ENCODE measurements at places on chromosomes 2 and 18. TPM values are rescaled to one million over a fixed set of nuclear protein-coding genes. Genes with fewer than 3 reads are reported as not detected.

GRCh38 chr2:67841711-67842110 is 221.1 kb downstream of the C1D start:
- no peak for DNase-seq

- no peak for DNase-seq
Measured at GRCh38 chr2:30871440-30871839, 64.2 kb upstream of the CAPN13 start.

DNA sequence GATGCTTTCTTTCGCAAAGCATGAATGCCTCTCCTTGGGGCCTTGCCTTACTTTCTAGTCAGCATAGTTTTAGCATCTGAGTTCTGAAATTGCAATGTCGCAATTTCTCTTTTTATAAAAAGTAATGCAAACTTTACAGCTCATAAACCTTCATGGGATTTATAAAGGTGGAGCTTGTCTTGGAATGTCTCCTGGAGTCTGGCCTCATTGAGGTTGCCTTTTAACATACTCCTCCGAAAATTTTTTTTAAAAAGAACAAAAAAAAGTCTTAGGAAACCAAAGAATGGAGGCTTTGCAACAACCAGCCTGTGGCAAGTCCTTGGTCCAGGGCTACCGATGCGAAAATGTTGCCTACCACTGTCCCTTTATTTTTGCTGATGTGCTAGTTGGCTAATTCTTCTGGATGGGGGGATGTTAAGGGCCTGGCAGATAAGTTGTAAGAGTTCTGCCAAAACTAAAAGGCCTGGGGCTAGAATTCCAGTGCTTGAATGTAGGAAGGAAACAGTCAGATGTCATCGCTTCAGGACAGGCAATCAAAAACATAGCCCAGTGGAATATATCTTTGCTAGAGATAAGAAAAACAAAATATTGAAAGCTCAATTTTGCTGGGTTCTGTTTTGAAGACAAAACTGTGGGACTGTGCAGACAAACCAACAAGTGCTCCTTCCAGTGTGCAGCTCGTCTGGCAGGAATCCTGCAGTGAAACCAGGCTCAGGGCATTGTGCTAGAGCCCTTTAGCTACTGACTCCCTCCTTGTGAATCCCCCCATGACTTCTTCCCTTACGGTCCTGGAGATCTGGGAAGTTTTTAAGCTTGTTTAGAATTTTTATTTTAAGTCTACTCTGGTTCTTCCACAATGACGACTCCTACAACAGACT is 213.0 kb downstream of the PIEZO2 start:
- no peak for DNase-seq

DNA sequence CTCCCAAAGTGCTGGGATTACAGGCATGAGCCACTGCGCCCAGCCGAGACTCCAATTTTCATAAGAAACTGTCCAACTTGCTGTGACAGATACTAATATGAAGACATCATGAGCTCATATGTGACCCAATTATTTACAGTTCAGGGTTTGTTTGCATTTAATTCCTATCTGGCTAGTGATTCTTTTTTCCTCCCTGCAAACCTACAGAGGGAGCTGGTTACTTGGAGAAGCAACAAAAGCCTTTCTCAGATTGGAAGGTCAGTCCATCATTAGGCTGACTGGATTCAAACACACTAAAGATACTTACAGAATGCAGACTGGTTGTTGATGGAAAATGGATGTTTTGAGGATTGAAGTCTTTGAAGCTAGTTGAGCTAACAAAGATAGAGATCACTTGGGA is 176.4 kb downstream of the ANKRD44 start:
- no peak for DNase-seq

GRCh38 chr18:36355511-36355910 is 58.0 kb downstream of the FHOD3 start:
- DNase-seq, result no peak

DNA sequence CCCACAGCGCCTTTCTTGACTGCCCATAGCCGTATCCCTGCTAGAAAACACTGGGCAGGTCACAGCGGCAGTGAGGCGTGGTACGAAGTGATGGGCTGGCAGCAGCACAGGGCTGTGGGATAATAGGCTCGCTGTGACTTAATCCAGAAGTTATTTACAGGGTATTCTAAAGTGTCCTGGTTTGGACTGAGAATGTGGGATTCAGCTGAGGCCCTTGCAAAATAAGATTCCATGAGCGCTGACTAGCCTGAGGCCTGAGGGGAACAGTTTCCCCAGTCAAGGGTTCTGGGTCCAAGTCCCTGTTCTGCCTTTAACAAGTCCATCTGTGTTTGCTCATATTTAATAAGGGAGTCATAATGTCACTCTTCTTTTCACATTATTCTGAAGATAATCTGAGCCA is 34.6 kb downstream of the SETBP1 start:
- DNase-seq, result no peak

- DNase-seq, result no peak
Measured at GRCh38 chr2:187541086-187542085, 12.8 kb downstream of the TFPI start.

- DNase-seq, result no peak
Measured at GRCh38 chr2:117308861-117309770, 505.4 kb upstream of the DDX18 start.

- DNase-seq, result no peak
Measured at GRCh38 chr2:72754628-72755320, 71.1 kb downstream of the EXOC6B start.

DNA sequence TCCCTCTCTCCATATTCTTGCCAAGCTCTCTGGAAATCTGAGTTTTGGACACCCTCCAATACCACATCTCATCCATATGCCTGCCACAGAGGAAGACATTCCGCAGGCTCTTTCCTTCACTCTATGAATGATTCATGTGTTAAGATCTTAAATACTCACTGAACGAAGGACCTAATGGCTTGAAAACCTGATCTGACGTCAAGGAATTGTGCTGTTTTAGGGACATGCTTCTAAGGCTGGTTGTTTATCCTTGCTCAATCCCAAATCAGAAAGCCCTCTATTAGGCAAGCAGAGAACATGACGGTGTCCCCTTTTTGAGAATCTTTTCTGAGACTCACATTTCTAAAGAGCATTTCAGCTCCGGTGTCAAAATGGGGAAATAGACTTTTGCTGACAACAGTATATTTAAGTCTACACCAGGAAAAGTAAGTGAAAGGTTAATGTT is 83.7 kb upstream of the GALNT5 start:
- no peak for DNase-seq

DNA sequence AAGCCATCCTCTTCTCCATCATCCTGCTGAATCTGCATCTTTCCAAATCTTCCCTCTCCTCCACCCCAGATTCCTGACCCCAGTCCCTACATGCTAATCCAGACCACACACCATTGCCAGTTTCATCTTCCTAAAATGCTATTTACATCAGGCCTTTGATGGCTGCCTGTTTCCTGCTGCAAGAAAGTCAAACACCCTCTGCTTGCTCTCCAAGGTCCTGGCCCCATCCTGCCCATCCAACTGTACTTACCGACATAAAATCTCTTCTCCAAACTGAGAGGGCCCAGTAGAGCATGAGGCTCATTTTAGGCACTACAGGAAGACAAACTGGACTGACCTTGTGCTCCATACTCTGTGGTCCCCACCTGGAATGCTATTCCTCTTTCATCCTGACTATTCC is 19.0 kb downstream of the ALK start:
- no peak for DNase-seq

DNA sequence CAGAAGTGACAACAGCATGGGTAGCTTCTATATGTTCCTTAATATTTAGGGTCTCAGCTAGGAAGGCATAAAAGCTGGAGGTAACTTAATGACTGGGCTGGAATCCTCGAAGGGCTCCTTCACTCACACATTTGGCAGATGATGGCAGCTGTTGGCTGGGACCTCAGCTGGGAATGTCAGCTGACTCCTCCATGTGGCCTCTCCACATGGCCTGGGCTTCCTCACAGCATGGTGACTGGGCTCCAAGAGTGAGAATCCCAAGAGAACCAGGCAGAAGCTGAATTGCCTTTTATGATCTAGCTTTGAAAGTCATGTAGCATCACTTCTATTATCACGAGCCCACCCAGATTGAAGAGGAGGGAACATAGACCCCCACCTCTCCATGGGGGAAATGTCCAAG is 54.9 kb downstream of the TET3 start:
- DNase-seq, result no peak

DNA sequence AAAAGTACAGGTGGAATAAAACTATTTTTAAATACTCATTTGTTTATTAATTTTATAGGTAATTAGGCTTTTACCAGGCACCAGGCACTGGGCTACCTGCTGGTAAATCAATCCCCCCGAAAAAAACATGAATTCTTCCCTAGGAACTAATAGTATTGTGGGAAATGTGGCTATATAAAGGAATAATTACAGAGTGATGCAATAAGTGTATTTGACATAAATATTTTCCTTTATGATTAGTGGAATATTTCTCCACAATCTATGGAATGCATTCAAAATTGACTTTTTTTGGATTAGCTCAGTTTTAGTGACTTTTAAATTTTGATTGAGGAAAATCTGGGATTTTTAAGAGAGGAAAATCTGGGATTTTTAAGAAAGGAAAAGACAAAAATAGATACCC is 109.7 kb upstream of the BZW1 start:
- no peak for DNase-seq

- DNase-seq, result peak; percentile 41
Measured at GRCh38 chr18:13216711-13217465, 1.7 kb upstream of the LDLRAD4 start.

DNA sequence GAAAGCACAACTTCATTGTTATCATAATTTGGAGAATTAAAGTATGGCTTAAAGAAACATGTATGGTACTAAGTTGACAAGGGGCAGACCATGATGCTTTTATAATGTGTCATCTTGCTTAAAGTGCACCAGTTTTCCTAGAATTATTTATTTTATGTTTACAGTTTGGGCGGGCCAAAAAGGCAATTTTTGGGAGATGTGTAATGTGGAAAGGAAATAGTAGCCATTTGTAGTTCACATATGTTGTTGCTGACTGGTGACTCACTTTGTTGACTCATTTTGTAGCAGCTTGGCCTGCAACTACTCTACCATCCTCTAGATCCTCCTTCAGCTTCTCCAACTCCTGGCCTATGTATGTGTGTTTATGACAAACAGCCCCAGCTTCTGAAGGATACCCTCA is 7.7 kb downstream of the ZSCAN30 start:
- DNase-seq, result no peak

GRCh38 chr2:176147210-176147799 is 4.0 kb upstream of the HOXD4 start:
- no peak for DNase-seq

GRCh38 chr2:131516011-131516410 is 11.7 kb upstream of the CCDC74A start:
- no peak for DNase-seq

DNA sequence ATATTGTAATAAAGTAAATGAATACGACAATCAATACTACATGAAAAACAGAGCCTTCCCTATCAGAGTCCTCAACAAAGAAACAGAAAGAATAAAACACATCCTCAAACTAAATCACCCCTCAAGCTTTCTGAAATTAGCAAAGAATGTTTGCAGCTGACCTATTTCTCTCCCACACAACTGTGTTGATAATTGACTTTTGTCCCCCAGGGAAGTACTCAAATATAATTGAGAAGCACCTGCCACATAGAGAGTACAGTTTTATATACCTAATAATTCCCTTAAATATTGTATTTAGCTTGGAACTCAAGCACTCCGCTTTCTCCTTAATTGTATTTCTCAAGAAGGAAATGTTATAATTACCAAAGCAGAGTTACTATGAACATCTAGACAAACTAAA is 12.6 kb downstream of the CACNB4 start:
- no peak for DNase-seq

The MPPE1 gene
- 22.8 TPM for total RNA-seq

The PAX8 gene
- 0.49 TPM for total RNA-seq

The ITGA4 gene
- 75.6 TPM for total RNA-seq

The CTDP1 gene
- total RNA-seq, result 23.3 TPM

The MAPK4 gene
- 9.3 TPM for total RNA-seq

All from neural crest cell (in vitro differentiated cells).